ENCODE measurements at places on chromosomes 16 and 17.

GRCh38 chr17:64639516-64639915 lies 22.6 kb downstream of the SMURF2 start:
- DNase-seq = no peak

- no peak for DNase-seq
These were observed 34.3 kb downstream of the VAC14 start for GRCh38 chr16:70766658-70767057.

- no peak for DNase-seq
These were observed 270.8 kb upstream of the CDH5 start for GRCh38 chr16:66095676-66096075.

DNA sequence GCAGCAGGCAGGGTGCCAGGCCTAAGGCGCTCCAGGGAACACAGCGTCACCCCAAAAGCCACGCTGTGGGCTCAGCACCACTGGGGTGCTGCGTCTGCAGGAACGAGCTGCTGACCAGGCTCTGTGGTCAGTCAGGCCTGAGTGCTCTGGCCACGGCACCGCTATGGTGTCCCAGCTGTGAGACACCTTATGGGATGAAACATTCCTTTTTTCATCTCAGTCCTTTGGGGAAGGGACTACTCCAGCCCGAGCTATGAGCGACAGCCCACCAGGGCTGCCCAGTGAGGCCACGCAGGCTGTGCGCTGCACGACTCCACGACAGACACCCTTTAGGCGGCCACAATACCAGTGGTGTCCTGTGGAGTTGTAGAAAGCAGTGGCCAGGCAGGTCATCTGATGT lies 11.1 kb downstream of the MGAT5B start:
- no peak for DNase-seq

- DNase-seq = no peak
These were observed 193.2 kb upstream of the TNRC6C start for GRCh38 chr17:77765292-77765691.

- DNase-seq = peak; percentile 34
These were observed 825 bp downstream of the METTL9 start for GRCh38 chr16:21600031-21600773.

- DNase-seq = no peak
These were observed 637 bp downstream of the PLCG2 start for GRCh38 chr16:81779536-81780320.

DNA sequence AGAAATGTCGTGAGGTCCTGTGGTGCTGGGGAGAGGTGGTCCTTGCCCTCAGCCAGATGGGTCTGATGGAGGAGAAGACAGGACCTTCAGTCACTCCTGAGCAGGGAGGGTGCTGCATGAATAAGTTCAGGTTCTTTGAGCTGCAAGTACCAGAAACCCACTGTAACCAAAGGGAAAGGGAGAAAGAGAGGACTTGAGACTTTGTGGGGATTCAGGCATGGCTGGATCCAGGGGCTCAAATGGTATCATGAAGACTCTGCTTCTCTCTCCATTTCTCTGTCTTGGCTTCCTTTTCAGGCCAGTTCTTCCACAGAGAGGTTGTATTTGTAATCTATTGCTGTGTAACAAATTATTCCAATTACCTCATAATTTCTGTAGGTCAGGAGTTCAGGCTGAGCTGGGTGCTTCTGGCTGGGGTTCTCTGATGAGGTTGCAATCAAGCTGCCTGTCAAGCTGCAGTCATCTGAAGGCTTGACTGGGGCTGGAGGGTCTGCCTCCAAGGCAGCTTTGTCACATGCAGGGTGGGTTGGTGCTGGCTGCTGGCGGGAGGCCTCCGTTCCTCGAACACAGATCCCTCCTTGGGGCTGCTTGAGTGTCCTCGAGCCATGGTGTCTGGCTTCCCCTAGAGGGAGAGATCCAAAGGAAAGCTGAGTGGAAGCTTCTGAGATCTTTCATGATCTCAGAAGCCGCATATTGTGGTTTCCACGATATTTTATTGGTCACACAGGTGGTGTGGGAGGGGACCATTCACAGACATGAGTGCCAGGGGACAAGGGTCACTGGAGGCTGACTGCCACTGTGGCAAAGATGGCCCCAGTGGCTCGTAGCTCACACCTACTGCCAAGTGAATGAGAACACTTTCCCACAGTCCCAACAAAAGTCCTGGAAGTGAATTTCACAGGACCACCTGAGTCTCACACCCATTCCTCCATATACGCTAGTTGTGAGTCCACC lies 5.9 kb upstream of the ADCY7 start:
- no peak for DNase-seq

DNA sequence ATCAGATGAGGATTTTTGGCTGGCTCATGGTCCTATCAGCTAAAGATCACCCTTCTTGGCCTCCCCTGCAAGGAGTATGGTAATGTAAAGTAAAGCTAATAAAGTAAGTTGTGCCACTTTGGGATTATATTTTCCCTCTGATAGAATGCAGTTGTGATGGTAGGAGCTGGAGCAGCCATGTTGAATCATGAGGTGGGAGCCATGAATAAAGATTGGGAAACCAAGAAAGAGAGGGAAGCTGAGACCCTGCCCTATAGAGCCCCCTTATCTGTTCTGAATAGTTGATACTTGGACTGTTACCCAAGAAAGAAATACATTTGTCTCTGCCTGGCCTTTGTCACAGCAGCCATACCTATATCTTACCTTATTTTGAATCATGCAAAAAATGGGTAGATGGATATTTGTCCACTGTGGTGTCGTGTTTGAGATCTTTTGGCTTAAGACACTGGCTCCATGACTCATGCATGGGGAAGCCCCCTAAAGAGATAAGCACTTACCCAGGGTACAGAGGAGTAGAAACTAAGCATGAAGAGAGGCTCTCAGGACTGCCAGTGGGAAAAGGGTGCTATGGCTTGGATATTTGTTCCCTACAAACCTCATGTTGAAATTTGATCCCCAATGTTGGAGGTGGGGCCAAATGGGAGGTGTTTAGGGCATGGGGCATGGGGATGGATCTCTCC lies 17.7 kb upstream of the TVP23A start:
- no peak for DNase-seq

GRCh38 chr16:85265161-85265784 lies 153.0 kb upstream of the CIBAR2 start:
- no peak for DNase-seq

DNA sequence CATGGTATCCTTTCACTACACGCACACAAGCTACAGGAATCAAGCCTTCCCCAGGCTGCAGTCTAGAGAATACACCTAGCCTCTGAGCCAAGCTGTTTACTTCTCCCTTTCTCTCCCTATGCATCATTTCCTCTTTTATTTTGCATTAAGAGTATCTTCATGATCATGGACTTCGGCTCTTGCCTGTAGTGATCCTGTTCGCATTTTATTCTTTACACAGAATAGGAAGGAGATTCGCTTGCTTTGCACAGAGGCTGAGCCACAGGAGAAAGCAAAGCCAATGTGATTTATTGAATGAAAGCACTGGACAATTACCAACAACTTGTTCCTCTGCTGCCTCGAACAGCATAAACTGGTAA lies 172.7 kb downstream of the ANKFN1 start:
- DNase-seq = no peak

- no peak for DNase-seq
These were observed at the start of gene EVPLL for GRCh38 chr17:18377437-18378204. Gene EVPLL, plus strand, starts transcription at chr17:18377778. Its CDS starts 3,160 bp downstream, at chr17:18380938.

DNA sequence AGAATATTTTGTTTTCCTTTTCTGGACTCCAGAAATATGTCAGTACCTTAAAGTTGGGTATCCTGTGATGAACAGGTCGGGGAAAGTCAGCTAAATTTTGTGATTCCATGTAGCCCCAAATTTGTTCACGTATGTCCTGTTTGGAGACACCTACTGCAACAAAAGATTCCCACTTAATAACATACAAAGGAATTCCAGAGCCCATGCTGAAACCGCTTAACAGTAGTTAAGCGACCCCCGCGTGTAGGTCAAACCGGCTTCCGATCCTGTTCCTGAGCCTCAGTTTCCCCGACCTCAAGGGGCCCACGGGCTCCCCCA lies 477 bp downstream of the MTHFSD start:
- DNase-seq = no peak

DNA sequence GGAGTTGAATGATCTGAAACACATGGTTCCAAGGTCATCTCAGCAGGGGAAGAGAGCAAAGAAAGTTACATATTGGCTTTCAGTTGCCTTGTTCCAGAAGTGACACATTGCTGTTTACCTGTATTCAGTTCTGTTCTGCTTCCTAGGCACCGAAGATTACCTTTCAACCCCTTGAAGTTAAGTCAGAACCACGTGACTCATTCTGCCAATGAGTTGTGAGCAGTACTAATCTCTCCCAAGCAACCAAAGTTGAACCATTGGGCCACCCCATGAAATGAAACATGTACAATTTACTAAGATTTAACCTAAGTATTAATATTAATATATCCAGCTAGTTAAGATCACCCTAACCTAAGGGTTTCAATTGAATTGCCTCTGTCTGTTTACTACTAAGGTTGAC lies 439.2 kb upstream of the MAF start:
- no peak for DNase-seq

GRCh38 chr17:65115839-65116238 lies 21.3 kb upstream of the RGS9 start:
- DNase-seq = no peak

GRCh38 chr16:56625943-56626654 lies 518 bp downstream of the MT1E start:
- no peak for DNase-seq

DNA sequence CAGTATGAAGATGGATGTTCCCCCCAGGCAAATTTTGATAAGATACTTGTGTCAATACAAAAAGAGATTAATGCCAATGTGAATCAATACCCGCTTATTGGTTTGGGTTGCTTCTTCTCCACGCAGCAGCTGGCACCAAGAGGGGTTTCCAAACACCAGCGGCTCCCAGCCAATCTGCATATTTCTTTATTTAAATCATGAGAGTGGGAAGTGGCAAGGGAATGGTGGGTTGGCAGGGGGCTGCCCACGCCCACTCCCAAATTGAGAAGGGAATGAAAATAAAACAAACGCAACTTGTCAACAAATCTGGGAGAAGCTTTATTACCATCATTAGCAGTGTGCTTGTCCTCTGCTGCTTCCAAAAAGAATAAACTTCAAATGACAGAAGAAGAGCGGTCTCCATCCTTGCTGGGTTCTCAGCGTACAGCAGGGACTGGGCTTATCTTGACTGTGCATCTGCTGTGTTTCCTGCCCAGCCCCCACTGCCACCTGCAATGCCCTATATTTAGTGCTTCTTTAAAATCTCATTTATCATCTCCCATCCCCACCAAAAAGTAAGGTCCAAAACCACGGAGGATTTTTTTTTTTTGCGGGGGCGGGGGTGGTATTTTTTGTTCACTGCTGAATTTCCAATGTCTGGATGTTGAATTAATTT lies 34.9 kb upstream of the C16orf78 start:
- DNase-seq = no peak

DNA sequence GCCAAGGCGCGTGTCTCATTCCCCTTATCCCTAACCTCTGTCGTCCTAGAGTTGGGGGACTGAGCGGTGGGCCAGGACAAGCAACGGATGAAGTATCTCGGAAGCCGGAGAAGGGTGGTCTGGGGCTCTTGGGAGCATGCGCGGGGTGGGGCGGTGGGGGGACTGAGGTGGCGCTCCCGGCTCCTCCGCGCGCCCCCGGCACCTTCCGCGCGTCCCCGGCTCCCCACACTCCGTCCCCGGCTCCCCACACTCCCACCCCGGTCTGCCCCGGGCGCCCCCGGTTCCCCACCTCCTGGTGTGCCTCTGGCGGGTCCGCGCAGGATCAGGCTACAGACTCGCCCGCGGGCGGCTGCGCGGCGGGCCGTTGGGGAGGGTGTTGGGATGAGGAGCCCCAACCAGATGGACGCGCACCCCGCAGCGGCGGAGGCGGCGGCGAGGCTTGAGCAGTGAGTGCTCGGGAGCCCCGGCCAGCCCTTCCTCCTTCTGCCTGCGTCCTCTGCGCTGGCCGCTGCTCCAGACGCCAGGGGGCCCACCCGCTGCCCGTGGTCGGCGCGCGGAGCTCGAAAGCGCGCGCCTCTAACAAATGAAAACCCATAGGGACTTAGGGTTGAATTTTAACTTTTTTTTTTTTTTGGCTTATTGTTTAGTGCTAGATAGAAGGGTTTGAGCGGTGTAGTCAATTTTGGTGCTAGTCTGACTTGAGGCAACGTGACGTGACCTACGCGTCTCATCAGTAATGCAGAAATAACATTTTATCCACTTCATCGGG lies 5.6 kb upstream of the CRYM start:
- DNase-seq = no peak

- no peak for DNase-seq
These were observed 642 bp downstream of the ZNF205 start for GRCh38 chr16:3112881-3113574.

- no peak for DNase-seq
These were observed 608 bp upstream of the TRIM37 start for GRCh38 chr17:59107306-59107670.

DNA sequence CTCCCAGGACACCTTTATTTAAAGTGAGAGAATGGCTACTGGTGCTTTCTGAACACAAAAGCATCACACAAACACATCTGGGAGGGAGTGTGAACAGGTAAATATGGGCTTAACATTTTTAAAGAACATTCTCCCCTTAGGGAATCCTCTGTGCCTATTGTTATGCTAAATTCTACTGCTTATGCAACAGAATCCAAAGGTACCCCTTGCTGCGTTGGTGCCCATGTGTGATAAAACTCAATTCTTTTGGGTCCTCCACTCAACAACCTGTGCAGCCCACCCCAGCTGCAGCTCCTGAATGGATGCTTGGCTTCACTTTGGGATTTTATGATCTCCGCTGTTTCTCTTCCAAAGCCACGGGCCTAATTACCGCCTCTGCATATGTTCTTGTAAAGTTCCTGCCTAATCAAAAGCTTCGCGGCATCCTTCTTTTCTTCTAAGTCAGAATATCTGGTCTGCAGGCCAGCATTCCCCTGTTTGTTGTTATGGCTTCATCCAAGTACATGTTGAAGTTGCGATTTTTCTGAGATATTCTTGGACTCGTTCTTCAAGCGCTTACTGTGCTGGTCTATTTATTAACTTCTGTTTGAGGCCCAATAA lies 23.9 kb downstream of the RHBDL3 start:
- no peak for DNase-seq

DNA sequence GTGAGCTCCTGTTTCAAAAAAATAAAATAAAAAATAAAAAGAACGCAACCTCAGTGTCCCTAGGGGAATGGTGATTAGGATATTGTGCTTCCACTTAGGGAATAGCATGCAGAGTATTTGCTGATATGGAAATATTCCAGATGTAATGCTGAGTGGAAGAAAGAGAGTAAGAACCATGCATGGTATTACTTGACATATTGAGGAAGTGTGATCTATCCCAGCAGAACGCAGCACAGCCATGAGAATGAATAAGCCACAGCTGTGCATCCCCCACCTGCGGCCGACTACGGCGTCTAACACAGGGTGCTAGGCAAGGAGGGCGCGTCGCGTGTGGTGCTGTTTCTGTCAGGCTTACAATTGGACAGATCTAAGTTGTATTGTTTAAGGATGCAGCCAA lies 49.5 kb downstream of the FOXK2 start:
- DNase-seq = no peak

GRCh38 chr17:44110823-44111633 lies 12.4 kb downstream of the HDAC5 start:
- DNase-seq = peak; percentile 34

- DNase-seq = no peak
These were observed 2.3 kb downstream of the METRNL start for GRCh38 chr17:83081684-83082201.

- DNase-seq = no peak
These were observed 126.1 kb upstream of the NUDT7 start for GRCh38 chr16:77596261-77596660.
